ENCODE measurements at places on chromosomes 7 and 10.

DNA sequence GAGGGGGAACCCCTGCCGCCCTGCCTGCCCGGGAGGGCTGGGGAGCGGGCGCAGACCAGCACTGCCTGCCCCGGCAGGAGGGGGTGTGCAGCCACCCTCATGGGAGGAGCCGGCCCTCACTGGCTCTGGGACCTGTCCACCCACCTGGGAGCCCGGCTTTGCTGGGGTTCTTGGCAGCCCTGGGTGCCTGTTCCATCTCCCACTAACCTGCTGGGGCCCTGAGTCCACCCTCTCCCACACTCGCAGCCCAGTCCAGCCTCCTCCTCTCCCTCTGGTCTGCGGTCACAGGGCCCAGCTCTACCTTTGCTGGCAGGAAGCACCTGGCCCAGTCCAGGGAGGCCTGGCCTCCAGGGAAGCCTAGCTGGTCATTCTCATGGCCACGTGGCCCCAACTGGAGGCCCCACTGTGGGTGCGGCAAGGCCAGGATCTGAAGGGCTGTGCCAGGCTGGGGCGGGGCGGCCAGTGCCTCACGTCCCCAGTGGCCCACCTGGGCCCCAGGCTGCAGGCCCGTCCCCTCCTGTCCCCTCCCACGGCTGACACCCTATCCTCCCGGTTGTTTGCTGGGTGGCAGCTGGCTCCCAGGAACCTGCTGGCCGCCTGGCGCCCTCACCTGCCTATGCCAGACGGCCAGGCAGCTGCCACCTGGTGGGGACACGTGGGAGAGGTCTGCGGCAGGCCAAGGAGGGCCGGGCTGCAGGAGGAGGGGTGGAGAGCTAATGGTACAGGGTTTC, at the start of gene TMEM184A:
Gene TMEM184A, minus strand, starts transcription at position 393 of the 731 bp plus-strand sequence. CDS start 721 bp downstream, outside the sequence.
- DNase-seq: peak; percentile 98

DNA sequence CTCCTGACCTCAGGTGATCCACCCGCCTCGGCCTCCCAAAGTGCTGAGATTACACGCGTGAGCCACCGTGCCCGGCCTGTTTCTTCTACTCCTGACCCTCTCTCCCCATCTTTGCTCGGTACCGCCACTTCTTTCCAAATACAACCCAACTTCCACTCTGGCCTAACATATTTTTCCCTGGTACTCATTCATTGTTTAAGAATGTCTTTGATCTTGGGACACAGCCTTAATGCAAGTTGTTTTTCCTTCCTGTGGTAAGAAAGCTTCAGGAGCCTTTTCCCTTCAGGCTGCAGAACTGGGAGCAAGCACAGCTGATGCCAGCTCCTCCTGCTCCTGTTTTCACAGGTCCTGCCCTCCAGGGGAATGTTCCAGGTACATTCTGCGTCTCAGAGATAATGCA, 13.7 kb downstream of the CALML3 start:
- DNase-seq: peak; percentile 31

DNA sequence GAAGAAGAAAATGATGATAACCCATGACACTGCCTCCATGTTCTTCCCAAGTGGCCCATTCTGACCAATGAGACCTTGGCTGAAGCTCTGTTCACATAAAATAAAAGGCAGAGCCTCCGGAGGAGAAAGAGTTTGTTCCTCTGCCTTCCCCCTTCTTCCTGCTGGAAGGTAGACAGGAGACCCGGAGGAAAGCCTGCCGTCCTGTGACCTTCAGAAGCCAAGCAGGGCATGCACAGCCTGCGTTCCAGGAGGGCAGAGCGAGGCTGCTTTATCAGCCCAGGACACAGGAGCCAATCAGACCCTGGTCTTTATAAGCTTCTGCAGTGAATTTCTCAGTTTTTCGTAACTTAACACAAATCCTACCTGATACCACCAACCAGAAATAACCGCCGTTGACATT, 8.6 kb upstream of the GRID1 start:
- no peak for DNase-seq

DNA sequence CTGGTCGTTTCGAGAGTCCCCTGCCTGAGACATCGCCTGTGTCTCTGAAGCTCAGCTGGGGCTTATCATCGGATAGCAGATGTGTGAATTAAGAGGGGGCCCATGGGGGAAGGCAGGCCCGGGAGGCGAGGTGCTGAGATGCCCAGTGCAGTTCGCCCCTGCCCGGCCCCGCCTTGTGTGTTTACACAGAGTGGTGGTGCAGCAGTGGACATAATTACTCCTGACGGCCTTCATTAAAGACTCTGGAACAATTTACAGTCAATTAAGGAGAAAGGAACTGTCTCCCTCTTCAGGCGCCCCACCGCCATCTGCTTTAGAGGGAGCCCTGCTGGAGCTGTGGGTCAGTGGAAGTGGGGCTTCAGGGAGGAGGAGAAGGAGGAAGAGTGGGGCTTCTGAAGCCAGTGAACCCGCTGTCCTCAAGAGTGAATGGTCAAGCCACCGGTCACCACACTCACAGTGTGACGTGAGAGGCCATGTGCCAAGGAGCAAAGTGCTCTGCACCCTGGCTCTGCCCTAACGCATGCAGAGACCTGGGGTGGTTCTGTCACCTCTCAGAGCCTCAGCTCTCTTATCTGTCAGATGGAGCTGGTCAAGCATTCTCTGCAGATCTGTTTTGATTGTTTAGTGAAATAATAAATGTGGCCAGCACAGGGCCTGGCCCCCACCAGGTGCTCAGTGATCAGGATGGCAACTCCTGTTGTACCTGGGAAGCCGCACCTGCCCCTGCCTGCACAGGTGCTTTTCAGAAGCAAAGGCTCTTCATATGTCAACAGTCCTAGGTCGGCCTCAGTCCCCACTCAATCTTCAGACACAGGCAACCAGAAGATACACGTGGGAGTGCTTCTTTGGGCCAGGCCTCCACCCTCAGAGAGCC, 65.6 kb downstream of the CDH23 start:
- no peak for DNase-seq

DNA sequence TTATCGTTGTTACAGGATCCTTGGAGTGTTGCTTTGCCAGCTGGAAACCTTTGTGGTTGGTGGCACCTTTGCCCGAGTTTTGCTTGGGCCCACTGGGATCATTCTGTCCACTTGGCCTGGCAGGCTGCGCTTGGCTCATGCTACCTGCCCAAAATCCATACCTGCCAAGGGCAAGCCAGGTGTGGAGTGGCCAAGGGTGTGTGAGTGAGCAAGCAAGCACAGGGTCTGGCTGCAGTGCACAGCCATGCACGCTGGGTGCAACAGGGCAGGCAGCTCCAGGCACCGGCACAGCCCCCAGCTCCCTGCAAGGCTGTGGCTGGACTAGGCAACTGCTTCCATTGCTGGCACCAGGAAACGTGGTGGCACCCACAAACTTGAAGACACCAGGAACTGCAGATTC, 421.8 kb downstream of the ARL4A start:
- DNase-seq: no peak

DNA sequence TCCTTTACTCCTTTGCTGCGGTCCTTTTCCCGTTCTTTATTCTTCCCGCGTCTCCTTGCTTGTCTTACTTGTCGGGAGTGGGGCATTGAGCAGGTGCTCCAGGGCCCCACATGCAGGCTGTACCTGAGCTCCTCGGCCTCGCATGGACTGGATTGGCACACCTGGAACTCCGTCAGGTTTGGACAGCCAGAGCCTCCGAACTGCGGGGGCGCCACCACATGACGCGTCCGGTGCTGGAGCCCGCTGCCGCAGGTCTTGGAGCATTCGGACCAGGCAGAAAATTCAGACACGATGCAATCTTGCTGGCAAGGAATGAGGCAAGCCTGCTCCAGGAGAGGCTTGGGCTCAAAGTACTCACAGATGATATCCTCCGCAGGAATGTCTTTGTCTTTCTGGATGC, 195.7 kb downstream of the THSD7A start:
- no peak for DNase-seq

- no peak for DNase-seq
Observed at GRCh38 chr7:51299391-51300133, 17.0 kb downstream of the COBL start.

DNA sequence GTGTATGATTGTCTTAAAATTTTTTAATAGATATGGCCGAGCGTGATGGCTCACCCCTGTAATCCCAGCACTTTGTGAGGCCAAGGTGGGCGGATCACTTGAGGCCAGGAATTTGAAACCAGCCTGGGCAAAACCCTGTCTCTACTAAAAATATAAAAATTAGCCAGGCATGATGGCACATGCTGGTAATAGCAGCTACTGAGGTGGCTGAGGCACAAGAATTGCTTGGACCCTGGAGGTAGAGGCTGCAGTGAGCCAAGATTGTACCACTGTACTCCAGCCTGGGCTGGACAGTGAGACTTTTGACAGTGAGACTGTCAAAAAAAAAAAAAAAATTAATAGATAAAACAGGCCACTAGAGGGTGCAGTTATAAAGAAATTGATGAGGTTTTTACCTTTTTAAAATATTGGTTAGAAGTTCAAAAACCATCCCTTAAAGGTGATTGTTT, 20.5 kb downstream of the NOM1 start:
- no peak for DNase-seq

DNA sequence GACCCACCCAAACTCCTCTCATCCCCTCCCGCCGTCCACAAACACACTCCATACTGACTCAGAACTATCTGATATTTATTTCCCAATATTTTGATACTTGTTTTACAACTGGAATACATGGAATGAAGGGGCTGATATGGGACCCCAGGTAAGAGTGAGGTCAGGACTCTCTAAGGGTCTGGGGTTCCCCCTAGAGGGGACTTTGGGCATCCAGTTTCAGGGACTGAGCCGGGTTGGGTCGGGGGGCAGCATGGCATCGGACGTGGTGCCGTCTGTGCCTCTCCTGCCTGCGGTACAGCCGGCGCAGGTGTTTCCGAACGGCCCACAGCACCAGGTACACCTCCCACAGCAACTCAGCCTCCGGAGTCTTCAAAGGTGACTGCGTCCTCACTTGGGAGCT, 7.5 kb downstream of the SPACDR start:
- DNase-seq: no peak

DNA sequence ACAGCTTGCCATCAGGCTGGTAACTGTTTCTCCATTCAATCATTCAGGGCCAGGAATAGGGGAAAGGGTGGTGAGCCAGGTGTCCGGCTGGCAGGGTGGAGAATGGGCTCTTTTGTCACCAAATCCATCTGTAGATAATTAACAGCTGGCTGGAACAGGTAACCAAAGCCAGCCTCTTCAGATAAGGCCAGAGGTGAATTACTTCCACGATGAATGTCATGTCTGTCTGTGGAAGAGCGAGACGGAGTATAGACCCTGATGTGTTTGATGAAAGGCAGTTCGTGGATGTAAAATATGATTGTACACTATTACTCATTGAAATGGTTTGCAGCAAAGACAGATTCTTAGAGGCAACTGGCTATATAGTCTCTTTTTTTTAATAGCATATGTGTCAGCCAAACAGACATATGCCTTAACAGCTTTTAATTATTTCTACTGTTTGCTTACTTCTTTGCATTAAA, 149.8 kb downstream of the KLF6 start:
- DNase-seq: no peak

All from PC-9 (cell line).